ENCODE measurements at places on chromosomes 1 and 21.
A peak's percentile ranks its signal among the peaks of the same experiment; 100 is the strongest.

DNA sequence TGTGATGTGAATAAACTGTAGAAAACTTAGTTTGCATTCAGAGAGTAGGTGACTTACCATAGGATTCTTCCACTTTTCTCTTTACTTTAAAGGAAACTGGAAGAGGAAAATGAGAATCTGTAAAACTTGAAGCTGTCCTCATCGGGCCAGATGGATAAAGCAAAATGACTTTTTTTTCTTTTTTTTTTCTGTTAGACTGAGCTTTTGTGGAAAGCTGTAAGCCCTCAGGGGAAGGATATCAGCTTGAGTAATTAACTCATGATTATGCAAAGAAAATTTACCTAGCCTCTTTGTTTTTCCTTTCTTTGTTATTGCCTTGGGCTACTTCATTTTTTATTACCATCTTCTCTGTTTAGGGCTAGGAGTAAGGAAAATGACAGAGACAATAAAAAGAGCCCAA lies 53.4 kb downstream of the DPH5 start:
- DNase-seq, result no peak

DNA sequence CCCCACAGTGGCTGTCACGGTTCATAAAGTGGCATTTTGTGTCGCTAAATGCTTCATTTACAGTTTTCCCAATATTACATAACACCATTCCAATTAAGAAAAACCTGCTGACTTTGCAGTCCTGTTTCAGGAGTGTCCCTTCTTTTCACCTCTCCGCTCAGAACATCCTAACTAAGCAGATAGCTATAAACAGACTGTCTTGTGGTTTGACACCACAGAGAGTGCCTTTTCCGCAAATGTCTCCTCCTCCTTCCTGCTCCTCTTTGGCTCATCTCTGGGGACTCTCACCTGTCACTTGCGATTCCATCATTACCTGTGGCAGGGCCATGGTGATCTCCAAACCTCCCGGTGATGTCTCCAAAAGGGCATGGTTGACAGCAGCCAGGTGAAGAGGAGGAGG lies 119.0 kb downstream of the CNIH3 start:
- DNase-seq, result no peak

DNA sequence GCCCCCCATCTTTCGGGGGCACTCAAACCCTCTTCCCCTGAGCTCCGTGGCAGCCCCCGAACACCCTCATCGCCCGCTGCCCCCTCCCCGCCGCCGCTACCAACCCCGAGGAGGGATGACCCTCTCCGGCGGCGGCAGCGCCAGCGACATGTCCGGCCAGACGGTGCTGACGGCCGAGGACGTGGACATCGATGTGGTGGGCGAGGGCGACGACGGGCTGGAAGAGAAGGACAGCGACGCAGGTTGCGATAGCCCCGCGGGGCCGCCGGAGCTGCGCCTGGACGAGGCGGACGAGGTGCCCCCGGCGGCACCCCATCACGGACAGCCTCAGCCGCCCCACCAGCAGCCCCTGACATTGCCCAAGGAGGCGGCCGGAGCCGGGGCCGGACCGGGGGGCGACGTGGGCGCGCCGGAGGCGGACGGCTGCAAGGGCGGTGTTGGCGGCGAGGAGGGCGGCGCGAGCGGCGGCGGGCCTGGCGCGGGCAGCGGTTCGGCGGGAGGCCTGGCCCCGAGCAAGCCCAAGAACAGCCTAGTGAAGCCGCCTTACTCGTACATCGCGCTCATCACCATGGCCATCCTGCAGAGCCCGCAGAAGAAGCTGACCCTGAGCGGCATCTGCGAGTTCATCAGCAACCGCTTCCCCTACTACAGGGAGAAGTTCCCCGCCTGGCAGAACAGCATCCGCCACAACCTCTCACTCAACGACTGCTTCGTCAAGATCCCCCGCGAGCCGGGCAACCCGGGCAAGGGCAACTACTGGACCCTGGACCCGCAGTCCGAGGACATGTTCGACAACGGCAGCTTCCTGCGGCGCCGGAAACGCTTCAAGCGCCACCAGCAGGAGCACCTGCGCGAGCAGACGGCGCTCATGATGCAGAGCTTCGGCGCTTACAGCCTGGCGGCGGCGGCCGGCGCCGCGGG lies 837 bp downstream of the FOXD3 start:
- peak; percentile 50 for DNase-seq

DNA sequence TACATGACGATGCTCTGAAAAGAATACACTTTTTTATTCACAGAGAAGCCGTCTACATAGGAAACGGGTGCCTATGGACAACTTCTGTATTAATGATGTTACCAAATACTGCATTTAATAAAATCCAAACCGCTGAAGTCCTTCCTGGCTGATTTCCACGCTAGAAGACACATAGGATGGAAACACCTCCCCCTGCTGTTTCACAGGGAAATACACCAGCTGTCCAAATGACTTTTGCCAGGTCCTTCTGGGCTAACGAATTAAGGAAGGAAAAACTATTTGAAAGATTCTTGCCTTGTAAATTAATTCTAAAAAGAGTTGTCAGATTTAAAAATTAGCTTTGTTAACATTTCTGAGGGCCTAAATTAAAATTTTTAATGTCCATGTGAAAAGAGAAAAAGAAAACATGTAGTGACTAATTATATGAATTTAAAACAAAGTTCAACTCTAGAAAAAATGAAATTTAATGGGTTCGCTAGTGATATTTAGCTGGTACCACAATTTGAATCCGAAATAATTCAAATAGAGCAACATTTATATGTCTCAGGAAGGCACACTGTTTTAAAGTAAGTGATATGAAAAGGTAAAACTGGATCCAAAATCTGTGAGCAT lies 146.0 kb downstream of the RERE start:
- DNase-seq, result no peak

DNA sequence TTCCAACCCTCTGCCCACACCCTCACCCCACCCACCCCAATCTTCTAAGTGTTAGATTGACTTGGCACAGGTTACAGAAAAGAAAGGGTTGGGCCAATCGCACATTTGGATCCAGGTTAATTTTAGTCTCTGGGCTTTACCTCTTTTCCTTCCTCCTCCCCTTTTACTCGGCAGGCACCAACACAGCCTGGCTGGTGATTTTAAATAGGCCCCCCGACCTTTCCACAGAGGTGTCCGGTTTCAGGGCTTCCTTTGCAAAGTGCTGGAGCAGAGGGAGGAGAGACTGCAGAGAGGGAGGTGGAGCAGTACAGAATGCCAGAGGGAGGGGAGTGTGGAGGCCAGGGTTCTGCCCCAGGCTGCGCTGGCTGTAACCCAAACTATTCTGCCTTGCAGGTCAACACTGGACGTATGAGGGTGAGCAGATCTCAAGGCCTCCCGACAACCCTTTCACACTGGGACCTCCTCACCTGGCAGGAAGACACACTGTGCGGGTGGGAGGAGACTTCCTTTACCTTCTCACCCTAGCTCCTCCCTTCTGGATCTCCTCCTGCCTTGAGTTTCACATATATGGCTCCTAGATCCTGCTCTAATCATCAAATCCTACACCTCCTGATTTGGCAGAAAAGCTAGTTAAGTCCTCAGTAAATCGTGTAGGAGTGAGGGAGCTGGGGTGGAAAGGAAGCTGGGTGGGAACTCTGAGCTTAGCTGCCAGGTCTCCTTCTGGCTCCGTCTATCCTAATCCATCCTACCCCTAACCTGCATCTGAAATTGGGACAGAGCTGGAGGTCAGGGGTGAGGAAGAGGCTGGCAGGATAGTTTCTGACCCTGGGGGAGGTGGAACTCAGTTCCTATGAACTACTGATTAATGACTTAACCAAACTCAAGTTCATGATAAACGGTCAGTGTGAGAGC lies 2.4 kb downstream of the CA14 start:
- DNase-seq, result no peak

DNA sequence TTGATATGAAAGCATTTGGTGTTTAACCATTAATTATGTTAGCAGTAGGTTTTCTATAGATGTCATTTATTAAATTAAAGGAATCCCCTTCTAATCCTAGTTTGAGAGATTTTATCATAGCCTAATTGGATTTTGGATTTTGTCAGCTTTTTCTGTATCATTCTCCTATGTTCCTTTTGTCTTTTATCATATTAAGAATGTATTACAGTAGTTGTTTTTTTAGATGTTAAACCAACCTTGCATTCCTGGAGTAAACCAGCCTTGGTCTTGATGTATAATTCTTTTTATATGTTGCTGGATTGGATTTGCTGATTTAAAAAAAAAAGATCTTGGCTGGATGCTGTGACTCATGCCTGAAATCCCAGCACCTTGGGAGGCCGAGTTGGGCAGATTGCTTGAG lies 5.6 kb downstream of the SETDB1 start:
- no peak for DNase-seq

- no peak for DNase-seq
These were observed 2.5 kb downstream of the UBL4B start for GRCh38 chr1:110114784-110115183.

DNA sequence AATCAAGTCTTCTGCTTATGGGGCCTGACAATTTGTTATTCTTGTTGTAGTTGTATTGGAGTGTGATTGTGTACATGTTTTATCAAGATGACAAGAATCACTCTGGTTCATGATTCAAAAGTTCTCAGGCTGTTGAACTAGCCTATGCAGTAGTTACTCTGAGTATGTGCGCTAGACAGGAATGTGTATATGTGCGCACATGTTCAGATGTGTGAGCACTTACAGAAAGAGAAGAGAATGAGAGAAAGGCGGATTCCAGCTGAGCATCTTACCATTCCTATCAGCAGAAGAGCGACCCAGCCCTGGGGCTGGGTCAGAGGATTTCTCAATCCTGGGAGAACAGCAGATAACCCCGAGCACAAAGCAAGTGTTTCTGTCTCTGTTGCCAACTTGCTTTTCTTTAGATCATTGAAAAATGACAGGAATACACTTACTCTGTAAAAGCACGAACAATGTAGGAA lies 110.8 kb upstream of the HOOK1 start:
- DNase-seq, result no peak

GRCh38 chr1:93816970-93817678 lies 61.9 kb downstream of the DNTTIP2 start:
- DNase-seq, result no peak

DNA sequence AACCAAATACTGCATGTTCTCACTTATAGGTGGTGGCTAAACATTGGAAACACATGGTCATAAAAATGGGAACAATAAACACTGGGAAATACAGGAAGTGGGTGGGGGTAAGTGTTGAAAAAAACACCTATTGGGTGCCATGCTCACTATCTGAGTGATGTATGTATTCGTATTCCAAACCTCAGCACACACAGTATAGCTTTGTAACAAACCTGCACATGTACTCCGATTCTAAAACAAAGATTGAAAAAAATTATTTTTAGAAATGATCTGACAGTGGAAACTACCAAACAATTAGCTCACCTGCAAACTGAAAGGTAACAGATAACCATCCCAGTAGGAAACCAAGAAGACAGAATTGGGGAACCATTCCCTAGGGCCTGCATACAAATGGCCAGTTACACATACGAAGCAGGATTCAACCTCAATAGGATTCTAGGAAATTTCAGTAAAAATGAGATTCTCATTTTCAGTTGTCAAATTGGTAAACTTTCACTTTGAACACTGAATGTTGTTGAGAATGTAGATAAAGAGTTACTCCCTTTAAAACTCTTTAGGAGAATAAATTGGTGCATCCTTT lies 88.1 kb upstream of the LRRC8D start:
- no peak for DNase-seq

- no peak for DNase-seq
These were observed 494.0 kb upstream of the B3GALT2 start for GRCh38 chr1:193680247-193680923.

DNA sequence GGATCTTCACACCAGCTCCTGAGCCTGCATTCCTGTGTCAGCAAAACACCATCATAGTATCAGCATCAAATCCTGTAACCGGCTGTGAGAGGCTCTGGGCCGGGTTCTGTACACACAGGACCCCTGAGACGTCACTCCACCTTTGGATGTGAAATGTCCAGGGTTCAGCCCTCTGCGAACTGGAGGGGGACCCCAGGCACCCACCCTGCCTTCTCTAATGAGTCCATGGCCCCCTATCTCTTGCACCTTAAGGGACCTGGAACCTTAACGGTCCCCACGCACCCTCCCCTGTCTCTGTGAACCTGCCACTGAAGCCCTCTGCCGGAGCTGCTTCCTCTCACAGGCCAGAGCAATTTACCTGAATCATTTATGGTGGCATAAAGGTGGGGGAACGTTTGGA lies 257.8 kb downstream of the NPHP4 start:
- DNase-seq, result no peak

DNA sequence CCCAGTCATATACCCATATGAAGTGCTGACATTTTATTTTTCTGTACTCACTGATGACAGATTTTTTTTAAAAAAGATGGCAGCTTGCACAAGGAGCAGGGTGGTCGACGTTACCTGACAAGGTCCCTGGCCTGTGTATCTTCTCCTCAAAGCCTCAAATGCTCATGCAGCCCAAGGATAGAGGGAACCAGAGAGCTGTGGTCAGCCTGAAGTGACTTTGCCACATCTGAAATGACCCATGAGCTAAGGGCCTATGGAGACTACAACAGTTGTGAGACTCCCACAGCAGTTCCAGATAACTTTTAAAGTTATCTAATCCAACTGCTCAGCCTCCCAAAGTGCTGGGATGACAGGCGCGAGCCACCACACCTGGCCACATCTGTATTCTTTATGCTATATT lies 131.1 kb downstream of the GLUL start:
- DNase-seq, result no peak

- no peak for DNase-seq
These were observed 142.5 kb upstream of the PKN2 start for GRCh38 chr1:88541596-88541995.

DNA sequence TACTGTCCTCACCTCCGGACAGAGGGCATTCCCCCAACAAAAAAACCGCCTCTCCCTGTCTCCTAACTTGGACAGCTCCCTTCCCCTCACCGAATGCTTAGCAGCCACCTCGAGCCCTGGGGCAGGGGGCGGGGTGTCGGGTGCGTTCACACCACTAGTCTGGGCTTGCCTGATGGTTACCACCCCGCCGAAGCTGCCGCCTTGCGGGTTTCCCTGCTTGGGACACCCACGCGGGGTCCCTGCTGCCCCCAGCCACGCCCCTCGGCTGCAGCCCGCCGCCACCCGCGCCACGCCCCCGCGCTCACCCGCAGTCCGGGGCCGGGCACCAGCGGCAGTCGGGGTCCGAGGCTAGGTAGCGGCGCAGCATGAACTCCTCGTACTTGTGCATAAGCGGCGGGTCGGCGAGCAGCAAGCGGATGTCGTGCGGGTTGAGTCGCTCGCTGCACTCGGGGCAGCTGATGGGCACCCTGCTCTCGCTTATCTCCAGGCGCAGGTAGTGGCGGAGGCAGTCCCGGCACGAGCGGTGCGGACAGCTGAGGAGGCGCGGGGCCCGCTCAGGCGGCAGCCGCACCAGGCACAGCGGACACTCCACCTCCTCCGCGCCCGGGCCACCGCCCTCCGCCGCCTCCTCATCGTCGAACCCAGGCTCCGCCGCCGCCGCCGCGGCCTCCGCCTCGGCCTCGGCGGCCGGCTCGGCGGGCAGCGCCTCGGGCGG lies 706 bp downstream of the RNF19B start:
- peak; percentile 72 for DNase-seq

Measured in GM13977 (cell line).